Omental fat pad (tissue), 4 donors: ENCODE measurements at places on chromosomes 13 and 19. TPM values are rescaled to one million over a fixed set of nuclear protein-coding genes. Genes with fewer than 3 reads are reported as not detected.
A peak's percentile ranks its signal among the peaks of the same experiment; 100 is the strongest.

DNA sequence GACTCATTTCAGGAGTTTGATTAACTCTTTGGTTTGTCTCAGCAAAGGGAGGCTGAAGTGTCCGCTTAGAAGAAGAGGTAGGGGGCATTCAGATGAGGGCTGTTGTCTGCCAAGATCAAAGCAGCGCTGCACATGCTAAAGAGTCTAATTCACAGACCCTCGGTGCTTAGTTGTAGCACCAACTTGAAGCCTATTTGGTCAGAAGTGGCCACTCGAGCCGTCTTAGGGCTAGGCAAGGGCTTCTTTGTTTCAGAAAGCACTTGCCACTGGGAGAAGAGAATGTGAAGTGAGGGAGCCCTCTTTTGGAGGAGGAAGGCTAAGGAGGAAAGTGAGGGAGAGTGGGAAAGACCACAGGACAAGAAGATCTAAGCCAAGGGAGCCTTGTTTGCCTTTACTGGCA lies 313.4 kb upstream of the TMTC4 start:
- DNase-seq, result no peak

- no peak for DNase-seq
These were observed 25.7 kb upstream of the LRCH1 start for GRCh38 chr13:46527237-46527636.

DNA sequence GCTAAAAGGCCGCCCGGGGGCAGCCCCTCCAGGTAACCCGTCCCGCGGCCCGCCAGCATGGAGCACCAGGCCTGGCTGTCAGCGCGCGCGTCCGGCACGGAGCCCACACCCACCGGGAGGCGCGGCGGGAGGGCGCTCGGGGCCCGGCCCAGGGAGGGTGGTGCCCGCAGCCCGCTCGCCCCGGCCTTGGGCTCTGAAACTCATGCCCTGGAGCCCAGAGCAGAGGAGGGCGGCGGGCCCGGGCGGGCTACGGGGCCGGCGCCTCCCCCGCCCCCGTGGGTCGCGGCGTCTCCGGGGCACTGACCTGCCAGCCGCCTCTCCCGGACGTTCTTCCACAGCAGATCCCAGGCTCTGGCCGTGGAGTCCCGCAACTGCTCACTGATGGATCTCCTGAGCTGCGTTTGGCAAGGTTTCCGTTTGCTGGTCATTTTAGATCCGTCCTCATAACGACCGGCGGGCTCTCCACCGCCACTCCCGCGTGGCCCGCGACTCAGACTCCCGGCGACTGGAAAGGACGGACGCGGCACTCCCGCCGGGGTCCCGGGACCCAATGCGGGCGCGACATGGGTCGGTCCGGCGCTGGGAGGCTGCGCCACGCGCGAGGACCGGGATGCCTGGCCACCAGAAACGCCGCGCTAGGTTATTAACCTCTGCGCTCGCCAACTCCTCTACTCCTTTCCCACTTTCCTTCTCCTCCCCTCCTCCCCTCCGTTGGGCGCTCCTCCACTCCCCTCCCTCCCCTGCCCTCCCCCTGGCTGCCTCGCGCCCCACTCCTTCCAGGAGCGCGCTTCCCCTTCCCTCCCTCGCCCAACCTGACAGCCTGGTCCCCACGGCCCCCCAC lies 64.7 kb upstream of the STARD13 start:
- no peak for DNase-seq

GRCh38 chr19:56167064-56167578 lies 8.7 kb upstream of the GALP start:
- no peak for DNase-seq

DNA sequence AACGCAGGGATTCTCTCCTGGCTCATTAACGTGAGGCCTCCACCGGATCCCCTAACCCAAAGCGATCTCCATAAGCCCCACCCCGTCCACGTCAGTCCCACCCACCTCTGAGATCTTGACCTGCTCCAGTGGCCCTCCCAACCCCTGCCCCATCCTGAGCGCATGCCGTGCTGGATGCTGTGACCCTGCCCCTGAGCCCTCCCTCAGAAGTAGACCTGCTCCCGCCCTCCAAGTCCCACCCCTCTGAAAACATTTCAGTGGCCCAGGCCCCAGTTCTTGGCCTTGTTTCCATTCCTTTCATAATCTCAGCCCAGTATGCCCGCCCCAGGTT lies 19.9 kb downstream of the LMTK3 start:
- no peak for DNase-seq

DNA sequence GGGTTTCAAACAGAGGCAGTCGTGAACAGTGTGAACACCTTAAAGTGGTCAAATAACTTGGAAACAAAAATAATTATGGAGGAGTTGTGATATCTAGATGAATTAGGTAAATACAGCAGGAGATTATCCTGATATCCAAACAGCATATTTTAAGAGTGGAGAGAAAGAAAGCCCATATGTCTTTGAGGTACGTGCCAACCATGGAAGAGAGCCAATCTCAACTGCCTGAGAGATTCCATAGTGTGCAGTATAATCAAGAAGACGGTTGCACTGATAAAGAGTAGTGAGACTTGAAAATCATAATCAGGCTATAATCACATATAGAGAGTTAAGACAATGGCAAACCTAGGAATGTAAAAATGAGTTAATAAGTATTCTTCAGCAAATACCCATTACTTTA lies 472.8 kb upstream of the SLITRK5 start:
- no peak for DNase-seq

- DNase-seq, result no peak
These were observed 50.6 kb downstream of the CELF5 start for GRCh38 chr19:3274942-3275582.

- no peak for DNase-seq
These were observed 15.8 kb downstream of the NDUFB7 start for GRCh38 chr19:14555918-14556661.

DNA sequence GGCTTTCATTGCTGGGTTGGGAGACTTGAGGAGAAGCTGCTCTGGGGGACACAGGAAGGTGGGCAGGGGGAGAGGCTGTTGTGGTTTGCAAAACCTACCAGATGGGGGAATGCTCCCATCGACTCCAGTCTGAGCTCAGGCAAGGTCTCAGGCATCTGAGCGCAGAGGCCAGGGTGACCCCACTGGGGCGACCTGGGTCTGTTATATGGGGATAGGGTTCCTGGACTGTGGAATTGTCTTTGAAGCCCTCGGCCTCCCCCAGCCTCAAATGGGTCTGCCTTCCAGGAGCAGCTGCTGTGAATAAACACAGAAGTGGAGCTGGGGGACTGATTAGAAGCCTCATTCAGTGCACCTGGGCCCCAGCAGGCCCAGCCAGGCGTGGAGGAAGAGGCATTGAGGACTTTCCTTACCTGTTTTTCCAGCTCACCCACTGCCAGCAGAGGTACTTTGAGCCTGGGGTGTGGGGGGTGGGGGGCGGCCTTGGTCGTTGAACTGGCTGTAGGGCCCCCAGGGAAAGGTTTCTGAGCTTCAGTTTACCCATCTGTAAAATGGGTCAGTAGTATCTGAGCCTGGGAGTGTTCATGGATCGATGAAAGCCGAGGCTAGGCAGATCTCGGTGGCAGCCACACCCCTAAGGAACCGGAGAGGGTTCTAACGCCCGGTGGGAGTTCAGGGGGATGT lies 1.4 kb downstream of the CERS4 start:
- DNase-seq, result no peak

- no peak for DNase-seq
These were observed 107.9 kb downstream of the NALCN start for GRCh38 chr13:101308247-101309013.

DNA sequence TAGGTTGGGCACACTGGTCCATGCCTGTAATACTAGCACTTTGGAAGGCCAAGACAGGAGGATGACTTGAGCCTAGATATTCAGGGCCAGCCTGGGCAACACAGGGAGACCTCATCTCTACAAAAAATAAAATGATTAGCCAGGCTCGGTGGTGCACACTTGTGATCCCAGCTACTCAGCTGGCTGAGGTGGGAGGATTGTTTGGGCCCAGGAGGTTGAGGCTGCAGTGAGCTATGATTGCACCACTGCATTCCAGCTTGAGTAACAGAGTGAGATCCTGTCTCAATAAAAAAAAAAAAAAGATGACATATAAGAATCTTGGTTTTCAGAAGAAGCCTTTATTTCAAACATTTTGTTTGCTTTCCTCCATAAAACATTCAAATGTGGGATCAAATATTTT lies 178.0 kb downstream of the LIG4 start:
- DNase-seq, result no peak

- no peak for DNase-seq
These were observed 5.0 kb downstream of the RPL36 start for GRCh38 chr19:5694956-5695648.

GRCh38 chr19:4495471-4495870 lies 22.8 kb downstream of the PLIN4 start:
- DNase-seq, result no peak

- DNase-seq, result peak; percentile 52
These were observed 520 bp downstream of the ZNF787 start for GRCh38 chr19:56120371-56121179.

- no peak for DNase-seq
These were observed 755 bp downstream of the UPF3A start for GRCh38 chr13:114282041-114282670.

GRCh38 chr19:49805822-49806619 lies 7.1 kb downstream of the FUZ start:
- DNase-seq, result no peak

DNA sequence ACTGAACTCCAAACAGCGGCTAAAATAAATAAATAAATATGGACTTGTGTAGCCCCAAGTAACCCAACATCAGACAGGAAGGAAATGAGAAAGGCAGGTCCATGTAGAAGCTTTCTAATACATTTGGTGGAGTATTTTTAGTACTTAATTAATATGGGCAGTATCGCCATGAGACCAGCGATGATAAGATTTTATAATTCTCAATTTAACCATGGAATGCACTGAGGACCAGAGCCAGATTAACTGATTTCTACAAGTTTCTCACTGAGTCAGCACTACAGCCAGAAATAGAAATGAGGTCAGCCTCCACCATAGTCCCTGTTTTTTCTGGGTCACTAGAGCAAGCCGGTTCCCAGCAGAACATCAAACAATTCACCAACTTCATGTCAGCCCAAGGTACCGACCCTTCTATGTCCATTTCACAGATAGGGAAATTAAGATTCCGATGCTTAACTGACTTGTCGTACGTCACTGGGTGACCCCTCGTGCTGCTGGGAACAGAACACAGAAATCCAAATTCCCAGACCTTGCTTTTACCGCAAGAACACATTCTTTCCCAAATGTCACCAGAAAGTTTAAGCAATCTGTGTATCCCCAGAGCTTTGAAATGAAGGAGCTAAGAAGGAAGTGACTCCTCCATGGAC lies 90.4 kb downstream of the COL4A1 start:
- DNase-seq, result no peak

DNA sequence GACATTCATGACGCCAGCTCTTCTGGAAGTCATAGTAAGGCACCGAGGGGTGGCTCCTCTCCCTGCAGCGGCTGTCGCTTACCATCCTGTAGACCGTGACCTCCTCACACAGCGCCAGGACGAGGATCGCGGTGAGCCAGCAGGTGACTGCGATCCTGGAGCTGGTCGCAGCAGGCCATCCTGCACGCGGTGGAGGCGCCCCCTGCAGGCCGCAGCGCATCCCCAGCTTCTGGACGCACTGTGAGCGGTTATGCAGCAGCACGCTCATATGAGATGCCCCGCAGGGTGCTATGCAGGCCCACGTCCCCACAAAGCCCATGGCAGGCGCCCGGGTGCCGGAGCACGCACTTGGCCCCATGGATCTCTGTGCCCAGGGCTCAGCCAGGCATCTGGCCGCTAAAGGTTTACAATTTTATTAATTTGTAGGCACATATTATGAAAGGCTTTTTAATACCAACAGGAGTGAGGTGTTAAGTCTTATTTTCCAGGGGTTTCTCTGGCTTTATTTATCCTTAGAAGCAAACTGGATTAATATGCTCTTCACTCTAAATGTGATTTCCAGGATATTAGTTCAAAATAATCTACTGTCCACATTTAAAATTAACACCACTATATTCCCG lies 35.6 kb upstream of the PSPC1 start:
- no peak for DNase-seq

DNA sequence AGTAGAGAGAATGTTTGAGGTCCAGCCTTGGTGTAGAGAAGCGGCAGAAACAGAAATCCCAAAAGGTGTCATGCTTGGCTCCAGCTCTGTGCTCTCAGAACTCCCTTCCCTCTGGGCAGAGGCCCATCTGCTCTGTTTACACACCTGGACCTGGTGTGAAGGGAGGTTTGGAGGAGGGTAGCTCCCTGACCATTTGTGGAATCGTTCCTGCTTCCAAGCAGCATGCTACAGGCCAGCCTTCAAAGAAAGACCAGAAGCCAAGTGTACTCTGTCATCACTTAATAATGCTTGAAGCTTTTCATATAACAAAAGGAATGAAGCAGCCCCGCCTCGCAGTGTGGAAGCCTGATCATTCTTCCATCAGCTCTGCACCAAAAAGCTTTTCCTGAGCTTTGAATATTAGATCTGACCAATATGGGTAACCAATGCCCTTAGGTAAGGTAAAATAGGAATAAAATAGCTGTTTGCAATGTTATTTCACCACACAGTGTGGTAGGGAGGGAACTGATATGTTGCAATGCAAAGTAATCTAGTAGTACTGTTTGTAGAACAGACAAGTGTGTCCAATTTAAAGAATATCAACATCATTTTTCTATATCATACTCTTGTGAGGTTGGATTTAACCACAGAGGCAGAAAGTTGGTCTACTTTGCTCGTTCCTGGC lies 63.3 kb downstream of the ZIC5 start:
- no peak for DNase-seq

DNA sequence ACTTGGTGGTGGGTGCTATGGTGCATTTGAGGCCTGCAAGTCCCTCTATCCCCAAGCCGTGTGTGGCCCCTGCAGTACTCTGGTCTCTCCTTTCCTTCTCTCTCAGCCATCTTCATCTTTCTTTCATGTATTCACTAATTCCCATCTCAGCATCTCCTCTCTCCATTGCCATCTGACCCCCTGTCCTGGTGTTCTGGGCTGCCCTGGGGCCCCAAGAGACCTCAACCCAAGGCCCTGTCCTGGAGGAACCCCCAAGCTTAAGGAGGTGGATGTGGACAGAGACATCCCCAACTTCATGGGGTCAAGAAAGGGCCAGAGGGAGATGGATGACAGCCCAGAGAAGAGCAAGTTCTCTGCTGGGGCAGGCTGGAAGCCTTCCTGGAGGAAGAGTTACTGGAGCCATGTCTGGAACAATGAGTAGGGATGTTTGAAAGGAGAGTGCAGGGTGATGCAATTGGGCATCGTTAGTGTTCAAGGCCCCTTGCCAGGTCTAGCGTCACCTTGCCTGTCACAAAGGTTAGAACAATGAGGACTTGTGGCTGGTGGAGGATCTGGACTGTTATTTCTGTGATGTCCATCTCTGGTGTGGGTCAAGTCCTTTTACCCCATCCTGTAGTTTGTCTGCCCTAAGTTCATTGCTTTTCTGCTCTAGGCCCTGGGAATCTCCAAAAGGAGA lies 3.5 kb downstream of the CYP4F3 start:
- DNase-seq, result no peak

Gene ZNF610
- total RNA-seq, result 1.1 TPM

Gene C13orf42
- total RNA-seq, result not detected

Gene ZNF837
- total RNA-seq, result 2.7 TPM

Gene KIRREL2
- not detected for total RNA-seq

Gene PALM
- total RNA-seq, result 59.6 TPM

Gene ARHGAP33
- 1.7 TPM for total RNA-seq

Gene BRD4
- 49.1 TPM for total RNA-seq

Gene SIGLEC5
- total RNA-seq, result 0.19 TPM

Gene ZSCAN4
- not detected for total RNA-seq

Gene GIPR
- total RNA-seq, result 3.7 TPM

Gene MCF2L
- 30.5 TPM for total RNA-seq

Gene ADM5
- 1.8 TPM for total RNA-seq

Gene MBNL2
- total RNA-seq, result 121 TPM

Gene TSSK6
- not detected for total RNA-seq
